ENCODE measurements at places on chromosomes 7 and 10. TPM values are rescaled to one million over a fixed set of nuclear protein-coding genes. Genes with fewer than 3 reads are reported as not detected.

CTTNBP2 gene
- total RNA-seq: 17.4 TPM

DNA sequence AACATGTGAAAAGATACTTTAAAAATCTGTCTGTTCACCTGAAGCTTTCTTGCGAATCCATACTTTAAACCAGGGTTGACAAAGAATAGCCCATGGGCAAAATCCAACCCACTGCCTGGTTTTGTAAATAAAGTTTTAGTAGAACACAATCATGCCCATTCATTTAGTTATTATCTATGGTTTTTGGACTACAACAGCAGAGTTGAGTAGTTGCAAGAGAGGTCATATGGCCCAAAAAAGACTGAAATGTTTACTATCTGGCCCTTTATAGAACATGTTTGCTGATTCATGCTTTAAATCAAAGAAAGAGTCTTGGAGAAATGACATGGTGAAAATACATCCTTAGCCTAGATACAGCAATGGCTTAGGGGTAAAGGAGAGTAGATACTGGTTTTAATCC, 356.2 kb downstream of the RNLS start:
- no peak for DNase-seq

- no peak for DNase-seq
Observed at GRCh38 chr7:84264396-84264795, 69.8 kb upstream of the SEMA3A start.

DNA sequence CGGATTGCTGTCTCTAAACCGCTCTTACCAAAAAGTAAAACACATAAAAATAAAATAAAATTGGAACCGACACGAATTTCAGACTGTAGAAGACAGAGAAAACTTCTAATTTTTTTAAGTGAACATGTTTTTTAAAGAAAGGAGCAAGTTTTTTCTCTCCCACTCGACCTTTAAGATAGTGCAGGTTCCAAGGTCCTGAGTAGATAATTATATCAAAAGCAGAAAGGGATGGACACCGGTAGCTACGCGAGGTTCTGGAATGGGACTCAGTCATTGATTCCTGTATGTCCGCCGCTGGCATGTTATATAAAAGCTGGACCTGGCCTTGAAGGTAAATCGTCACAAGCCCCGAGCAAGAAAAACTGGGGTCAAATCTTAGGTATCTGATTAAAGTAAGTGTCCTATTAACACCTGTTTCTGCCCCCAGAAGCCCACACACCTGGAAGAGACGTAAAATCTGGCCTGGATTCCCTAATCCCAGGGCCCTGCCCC, 462 bp upstream of the CISD1 start:
- no peak for DNase-seq

Measured in neural progenitor cell (in vitro differentiated cells).